ENCODE measurements at places on chromosomes 16 and 17. TPM values are rescaled to one million over a fixed set of nuclear protein-coding genes. Genes with fewer than 3 reads are reported as not detected.

Gene HBA1
- total RNA-seq = not detected

Gene KRT37
- not detected for total RNA-seq

Gene TVP23A
- not detected for total RNA-seq

Gene CHST5
- not detected for total RNA-seq

Gene GNAO1
- total RNA-seq = 0.07 TPM

Gene TAT
- total RNA-seq = not detected

Gene LRRC36
- not detected for total RNA-seq

Gene TEX19
- 0.07 TPM for total RNA-seq

Gene ASB16
- total RNA-seq = not detected

Gene KREMEN2
- 8.5 TPM for total RNA-seq

Gene NAA38
- total RNA-seq = 119 TPM

Gene USB1
- 44.8 TPM for total RNA-seq

Gene NPIPB6
- total RNA-seq = 0.58 TPM

Gene PRR35
- not detected for total RNA-seq

Gene SMIM5
- not detected for total RNA-seq

Gene CORO7
- total RNA-seq = 24.3 TPM
